ENCODE measurements at places on chromosomes 6 and 20. TPM values are rescaled to one million over a fixed set of nuclear protein-coding genes. Genes with fewer than 3 reads are reported as not detected.

PYGB gene
- total RNA-seq, result 69.2 TPM

PAX1 gene
- total RNA-seq, result not detected

KIAA1755 gene
- total RNA-seq, result 0.30 TPM

ZNF391 gene
- 0.76 TPM for total RNA-seq

CTCFL gene
- not detected for total RNA-seq
